ENCODE measurements at places on chromosomes 11 and 22.

DNA sequence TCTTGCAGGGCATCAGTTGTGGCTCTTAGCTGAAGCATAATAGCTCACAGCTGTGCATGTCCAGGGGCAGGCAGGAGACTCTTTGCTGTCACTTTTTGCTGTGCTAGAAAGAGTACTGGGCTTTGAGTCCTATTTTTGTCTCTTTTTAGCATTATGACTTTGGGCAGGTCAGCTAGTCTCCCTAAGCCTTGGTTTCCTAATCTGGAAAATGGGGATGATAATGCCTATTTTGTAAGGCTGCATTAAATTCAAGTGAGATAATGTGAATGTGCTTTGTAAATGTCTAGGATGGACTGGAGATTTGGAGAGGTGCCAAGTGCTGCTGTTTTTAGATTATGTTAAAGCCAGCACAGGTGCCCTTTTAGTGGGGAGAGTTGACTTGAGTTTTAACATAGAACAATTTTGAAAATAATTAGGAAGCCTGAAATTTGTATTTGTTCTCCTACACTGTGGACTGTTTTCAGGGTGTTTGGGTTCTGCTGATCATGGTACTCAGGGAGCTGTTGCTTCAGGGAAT, 19.1 kb downstream of the CABIN1 start:
- no peak for DNase-seq

GRCh38 chr11:123718469-123718868, 23.0 kb downstream of the ZNF202 start:
- no peak for DNase-seq

GRCh38 chr22:19707347-19708290, 6.7 kb upstream of the SEPTIN5 start:
- no peak for DNase-seq

- no peak for DNase-seq
Observed at GRCh38 chr11:96567176-96567575, 177.4 kb downstream of the JRKL start.

DNA sequence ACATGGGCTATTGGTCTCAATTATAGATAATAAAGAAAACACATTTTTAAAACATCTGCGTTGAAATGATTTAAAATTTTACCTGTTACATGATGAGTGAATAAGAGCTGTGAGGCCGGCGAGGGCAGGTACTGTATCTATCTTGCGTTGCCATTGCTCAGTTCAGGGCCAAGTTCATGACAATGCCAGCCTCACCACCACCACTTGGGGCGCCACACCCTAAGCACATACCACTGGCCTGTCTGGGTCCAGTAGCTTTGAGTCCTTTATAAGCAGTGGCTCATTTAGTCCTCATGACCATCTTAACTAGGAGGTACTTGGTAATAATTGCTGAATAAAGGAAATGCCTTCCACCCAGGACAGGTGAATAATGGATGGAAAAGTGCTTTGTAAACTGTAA, 14.5 kb upstream of the MB start:
- no peak for DNase-seq

DNA sequence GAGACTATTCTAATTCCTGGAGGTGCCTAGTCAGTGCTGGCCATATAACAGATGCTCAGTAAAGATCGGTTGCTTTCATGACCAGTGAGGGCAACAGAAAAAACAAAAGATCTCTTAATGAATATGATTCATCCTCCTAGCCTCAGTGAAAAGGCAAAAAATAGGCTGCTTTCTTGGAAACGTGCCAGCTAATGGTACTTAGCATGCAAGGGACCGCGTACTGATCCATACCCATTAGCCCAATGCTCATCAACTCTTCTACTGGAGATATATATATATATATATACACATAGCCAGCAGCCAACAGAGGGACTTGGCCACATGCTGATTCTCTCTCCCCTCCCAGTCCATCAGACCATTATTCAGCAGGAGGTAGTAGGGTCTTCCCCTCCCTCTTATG, 320.4 kb downstream of the KIRREL3 start:
- no peak for DNase-seq

GRCh38 chr11:95108159-95108611, 18.5 kb downstream of the ENDOD1 start:
- DNase-seq: no peak

DNA sequence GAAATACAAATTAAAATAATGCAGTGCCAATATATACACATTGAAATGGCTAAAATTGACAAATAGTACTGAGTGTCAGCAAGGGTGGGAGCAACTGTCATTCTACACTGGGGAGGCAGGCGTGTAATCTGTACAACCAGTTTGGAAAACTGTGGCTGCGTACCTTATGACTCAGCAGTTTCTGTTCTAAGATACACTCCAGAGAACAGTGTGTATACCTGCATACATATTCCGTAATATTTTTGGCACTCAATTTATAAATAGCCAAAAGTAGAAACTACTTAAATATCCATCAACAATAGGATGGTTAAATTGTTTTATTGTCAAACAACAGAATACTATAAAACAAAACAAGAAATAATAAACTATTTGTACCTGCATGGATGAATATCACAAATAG, 57.6 kb downstream of the RNF169 start:
- DNase-seq: no peak

- DNase-seq: no peak
Observed at GRCh38 chr11:16378906-16379305, 22.6 kb upstream of the SOX6 start.
